ENCODE measurements at places on chromosomes 1 and 21.

DNA sequence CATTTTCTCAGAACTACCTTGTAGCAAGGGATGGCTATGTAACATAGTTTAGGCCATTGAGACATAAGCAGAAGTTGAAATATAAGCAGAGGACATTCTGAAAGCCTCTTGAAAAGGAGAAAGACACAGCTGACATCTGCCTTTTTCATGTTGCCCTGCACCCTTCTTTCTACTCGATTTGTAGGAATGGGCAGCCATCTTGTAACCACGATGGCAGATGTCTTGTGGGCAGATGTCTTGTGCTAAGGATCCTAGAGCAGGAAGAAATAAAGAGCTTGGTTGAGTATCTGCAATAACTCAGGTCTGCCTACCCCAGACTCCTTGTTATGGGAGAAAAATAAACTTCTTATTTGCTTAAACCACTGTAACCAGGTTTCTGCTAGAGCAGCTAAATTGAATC lies 351.0 kb downstream of the PDE4B start:
- DNase-seq, result no peak

DNA sequence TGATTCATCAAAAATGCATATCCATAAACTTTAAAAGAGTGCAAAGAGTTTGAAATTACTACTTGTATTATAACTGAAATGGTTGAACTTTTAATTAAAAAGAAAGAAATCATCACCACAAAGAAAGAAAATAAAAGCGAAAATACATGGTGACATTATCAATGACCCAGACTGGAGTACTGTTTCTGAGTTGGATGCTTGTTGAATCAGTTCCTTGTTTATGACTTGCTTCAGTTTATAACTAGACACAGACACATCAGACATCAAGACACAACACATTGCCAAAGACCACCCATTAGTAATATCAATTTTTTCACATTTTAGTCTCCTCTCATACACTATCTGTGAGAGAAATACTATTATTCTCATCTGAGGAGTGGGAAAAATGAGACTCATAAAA lies 293.0 kb downstream of the MRPL39 start:
- no peak for DNase-seq

- no peak for DNase-seq
Measured at GRCh38 chr1:40763742-40764532, 19.6 kb upstream of the KCNQ4 start.

DNA sequence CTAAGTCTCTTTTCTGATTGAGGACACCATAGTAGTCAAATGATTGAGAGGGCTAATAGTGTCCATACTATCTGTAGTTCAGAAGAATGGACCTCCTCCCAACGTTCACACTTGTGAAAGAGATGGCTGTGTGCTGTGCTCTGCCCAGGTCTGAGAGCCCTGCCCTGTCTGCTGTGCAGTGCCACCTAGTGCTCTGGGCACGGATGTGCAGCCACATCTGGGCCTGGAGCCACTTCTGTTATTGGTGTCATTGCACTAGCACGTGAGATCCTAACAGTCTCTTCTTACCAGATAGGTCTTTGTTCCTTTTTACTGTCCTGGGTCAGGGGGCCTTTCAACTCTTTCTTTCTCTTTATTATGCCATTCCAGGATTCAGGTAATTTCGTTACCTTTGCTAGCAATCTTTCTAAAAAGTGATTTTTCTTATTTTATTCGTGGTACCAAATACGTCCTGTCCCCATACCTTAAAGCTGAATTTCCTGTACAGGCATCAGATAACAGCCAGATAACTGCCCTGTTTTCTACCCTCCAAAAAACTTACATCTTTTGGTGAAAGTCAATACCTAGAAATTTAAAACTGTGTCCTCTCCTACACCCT lies 21.7 kb downstream of the INTS3 start:
- peak; percentile 70 for DNase-seq

GRCh38 chr1:21362096-21362495 lies 71.8 kb upstream of the ECE1 start:
- no peak for DNase-seq

DNA sequence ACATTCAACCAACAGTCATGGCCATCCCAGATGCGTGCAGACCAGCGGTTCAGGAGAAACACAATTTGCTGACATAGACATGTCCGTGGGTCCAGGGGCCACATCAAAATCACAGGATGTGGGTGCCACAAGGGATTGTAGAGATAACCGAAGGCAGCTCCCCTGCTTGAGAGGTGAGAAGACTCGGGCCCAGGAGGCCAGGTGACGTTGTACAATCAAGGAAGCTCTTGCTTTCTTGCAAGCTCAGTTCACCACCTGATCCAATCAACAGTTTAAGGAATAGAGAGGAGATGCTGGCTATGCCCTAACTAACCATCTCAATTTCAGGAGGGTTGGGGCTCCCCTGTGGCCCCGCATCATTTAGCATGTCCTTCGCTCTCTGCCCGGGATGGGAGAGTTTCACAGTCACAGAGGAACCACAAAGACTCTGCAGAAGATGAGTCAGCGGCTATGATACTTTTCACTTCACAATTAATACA lies 19.5 kb downstream of the UBASH3A start:
- no peak for DNase-seq

DNA sequence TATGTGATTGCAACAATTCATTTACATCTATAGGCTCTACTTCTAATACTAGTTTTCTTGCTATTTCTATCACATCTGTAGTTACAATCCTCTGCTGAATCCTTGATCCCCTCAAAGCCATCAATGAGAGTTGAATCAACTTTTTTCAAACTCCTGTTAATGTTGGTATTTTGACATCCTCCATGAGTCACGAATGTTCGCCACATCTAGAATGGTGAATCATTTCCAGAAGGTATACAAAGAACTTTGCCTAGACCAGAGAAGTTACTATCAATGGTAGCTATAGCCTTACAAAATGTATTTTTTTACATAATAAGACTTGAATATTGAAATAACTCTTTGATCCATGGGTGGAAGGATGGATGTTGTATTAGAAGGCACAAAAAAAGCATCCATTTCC lies 110.0 kb downstream of the AMY1C start:
- DNase-seq, result no peak

GRCh38 chr1:62823556-62823955 lies 39.6 kb downstream of the ATG4C start:
- DNase-seq, result no peak

- no peak for DNase-seq
Measured at GRCh38 chr1:48784301-48784700, 7.6 kb upstream of the BEND5 start.

DNA sequence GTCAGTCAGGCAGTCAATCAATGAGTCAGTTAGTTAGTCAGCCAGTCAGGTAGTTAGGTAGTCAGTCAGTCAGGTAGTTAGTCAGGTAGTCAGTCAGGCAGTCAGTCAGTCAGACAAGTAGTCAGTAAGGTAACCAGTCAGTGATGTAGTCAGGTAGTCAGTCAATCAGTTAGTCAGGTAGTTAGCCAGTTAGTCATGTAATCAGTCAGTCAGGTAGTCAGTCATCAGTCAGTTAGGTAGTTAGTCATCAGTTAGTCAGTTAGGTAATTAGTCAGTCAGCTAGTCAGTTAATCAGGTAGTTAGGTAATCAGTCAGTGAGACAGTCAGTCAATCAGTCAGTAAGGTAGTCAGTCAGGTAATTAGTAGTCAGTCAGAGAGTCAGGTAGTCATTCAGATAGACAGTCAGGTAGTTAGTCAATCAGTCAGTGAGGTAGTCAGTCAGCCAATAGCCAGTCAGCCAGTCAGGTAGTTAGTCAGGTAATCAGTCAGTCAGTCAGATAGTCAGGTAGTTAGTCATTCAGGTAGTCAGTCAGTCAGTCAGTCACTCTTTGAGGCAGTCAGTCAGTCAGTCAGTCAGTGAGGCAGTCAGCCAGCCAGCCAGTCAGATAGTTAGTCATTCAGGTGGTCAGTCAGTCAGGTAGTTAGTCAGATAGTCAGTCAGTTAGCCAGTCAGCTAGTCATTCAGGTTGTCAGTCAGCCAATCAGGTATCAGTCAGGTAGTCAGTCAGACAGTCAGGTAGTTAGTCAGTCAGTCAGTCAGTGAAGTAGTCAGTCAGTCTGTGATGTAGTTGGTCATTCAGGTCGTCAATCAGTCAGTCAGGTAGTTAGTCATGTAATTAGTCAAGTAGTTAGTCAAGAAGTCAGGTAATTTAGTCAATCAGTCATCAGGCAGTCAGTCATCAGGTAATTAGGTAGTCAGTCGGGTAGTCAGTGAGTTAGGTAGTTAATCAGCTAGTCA lies 15.3 kb downstream of the KRTAP10-1 start:
- DNase-seq, result no peak

DNA sequence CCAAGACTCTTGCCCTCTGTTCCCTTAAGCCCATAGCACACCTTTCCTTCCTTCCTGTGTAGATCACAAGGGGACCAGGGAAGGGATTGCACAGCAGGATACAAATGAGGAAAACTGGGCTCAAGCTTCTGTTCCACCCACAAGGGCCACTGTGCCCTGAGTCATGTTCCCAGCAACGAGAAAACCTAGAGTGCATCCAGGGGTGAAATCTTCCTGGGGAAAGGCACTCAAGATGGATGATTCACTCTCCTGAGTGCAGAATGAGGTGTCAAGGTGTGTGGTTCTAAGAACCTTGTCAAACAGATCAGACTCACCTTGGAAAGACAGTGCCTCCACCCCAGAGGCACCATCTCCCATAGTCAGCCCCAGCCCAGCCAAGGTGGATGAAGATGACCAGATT lies 40.7 kb upstream of the EYA3 start:
- no peak for DNase-seq

DNA sequence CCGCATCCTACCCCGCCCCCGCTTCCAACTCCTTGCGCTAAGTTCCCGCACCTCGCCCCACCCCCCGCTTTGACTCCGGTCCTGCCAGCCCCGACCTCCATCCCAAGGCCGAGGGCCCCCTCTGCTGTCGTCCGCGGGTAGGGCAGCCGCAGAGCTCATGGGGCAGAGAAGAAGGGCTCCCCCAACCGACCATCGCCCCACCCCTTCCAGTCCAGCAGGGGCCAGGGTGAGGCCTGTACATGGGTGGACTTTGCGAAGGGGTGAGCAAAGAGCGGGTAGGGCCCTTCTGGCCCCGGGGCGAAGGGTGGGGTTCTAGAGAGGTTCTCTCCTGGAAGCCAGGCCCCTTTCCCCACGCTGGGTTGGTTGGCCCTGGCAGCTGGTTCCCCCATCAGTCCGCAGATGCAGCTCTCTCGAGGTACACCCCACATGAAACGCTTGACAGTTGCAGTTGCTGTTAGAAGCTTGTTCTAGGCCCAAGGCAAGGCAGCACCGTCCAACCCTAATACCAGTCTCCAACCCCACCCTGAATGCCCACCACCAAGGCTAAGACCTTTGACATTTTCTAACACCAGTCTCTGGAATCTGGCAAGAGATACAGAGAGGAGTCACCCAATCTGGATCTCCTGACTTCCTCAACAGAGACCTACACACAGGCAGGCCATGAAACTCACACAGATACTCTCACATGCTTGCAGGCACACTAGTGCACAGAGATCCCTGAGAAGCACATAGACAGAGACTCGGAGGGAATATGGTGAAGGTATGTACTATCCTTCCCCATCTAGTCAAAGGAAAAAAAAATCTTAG lies 25.3 kb upstream of the ADGRB2 start:
- DNase-seq, result peak; percentile 97

- DNase-seq, result no peak
Measured at GRCh38 chr1:211635597-211636205, 39.7 kb downstream of the NEK2 start.

Data from activated naive CD4-positive, alpha-beta T cell (primary cell).